ENCODE measurements at places on chromosomes 6 and 20.

- DNase-seq: no peak
Observed at GRCh38 chr20:35653430-35653734, 11.3 kb downstream of the CPNE1 start.

DNA sequence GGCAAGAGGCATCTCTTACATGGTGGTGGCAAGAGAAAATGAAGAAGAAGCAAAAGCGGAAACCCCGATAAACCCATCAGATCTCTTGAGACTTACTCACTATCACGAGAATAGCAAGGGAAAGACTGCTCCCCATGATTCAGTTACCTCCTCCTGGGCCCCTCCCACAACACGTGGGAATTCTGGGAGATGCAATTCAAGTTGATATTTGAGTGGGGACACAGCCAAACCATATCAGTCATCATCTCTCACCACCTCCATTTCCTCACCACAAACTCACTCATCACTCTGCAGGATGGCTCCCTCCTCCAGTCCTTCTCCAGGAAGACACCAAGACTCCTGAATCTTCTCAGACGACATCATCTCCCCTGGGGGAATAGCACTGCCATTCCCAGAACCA lies 25.8 kb upstream of the SLC16A10 start:
- no peak for DNase-seq

DNA sequence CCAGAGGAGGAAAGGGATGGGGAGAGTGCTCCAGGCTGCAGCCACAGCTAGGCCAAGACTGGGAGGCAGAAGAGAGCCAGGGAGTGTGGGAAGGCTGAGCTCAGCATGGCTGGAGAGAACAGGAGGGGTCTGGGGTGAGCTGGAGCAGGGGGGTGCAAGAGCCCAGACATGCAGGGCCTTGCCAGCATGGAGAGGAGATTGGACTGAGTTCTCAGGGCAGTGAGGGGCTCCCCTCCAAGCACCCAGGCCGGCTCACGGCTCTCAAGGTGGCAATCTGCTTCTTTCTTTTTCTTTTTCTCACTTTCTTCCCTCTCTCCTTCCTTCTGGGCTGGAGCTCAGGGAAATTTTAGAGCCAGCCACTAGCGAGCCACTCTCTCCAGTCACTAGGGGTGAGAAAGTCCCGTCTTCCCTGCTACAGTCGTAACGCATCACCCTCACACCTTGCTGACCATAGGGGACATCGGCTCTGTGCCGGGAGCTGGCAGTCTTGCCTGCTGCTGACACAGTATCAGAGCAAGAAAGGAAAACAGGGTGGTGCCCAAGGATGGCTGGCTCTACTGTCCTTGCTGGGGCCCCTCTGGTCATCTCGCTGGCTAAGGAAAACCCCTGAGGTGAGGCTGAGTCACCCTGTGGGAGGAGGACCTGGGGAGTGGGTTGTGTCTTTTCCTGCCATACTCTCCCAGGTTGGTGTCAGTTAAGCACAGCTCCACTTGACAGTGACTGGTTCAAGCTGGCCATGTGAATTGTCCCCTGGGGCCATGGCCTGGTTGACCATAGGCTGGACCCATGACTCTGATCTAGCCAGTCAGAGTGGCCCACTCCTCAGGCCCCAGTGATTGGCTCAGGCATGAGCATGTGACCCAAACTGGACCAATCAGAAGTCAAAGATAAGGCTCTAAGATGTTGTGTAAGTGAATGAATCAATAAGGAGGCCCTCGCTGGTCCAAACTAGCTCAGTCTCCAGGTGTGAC lies 135.1 kb upstream of the PMEPA1 start:
- no peak for DNase-seq

- DNase-seq: no peak
Observed at GRCh38 chr20:2303673-2304072, 7.9 kb downstream of the TGM3 start.

DNA sequence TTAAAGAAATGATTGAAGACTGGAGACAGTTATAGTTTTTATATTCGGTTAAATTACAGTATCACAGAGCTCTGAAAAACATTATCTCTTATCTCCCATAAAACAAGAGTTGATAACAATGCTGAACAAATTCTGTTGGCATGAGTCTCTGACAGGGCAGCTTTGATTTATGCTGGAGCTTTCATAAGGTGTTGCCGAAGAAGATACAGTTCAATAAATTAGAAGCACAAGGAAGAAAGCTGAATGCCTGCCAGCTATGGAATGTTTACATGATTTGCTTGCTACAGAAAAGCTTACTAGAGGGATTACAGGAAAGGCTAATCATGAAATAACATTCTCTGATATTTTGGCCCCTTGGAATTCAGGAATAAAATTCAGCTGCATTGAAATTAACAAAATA lies 431.9 kb upstream of the GJE1 start:
- DNase-seq: no peak

DNA sequence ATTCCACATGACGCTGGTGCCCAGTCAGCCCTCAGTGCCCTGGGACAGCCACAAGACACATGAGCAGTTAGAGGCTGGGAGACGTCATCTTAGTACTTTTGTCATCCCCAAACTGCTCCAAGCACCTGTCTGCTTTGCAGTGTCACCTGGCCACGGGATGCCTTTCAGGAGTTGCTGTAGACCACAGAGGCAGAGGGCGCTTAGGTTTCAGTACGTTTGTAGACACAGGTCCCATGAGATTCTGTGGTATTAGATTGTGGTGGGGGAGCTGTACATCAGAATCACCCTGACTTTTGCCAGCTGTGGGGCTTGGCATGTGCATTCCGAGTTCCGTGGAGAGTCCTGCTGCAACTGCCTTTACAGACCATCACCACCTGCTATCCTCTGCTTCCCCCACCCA lies 16.7 kb downstream of the MAVS start:
- no peak for DNase-seq

DNA sequence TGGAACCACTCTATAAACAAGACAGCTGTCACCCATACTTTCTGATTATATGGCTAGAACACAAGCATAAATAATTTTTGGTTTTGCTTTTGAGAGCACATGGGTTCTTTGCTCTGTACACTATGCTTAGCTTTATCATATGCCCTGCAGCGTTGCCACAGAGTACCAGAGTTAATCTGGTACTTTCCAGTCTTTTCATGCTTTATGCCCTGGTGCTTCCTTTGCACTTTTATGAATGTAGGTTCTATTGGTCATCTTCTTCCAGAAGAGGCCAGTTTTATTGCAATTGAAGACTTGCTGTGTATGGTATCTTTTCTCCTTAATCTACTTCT lies 20.8 kb downstream of the SHLD1 start:
- peak; percentile 84 for DNase-seq

DNA sequence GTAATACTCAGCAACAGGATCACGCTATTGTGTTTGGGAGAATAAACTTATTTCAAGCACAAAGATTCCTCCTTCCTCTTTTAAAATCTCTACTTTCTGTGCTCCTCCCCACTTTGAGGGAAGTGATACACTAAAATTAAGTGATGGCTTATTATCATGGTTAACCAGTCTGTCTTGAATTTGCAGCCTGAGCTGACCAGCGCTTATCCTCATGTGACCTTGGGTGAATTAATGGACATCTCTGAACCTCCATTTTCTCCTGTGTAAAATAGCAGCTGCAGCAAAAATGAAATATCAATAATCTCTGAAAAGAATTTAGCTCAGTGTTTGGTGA lies 222.6 kb downstream of the BCAS1 start:
- DNase-seq: no peak

DNA sequence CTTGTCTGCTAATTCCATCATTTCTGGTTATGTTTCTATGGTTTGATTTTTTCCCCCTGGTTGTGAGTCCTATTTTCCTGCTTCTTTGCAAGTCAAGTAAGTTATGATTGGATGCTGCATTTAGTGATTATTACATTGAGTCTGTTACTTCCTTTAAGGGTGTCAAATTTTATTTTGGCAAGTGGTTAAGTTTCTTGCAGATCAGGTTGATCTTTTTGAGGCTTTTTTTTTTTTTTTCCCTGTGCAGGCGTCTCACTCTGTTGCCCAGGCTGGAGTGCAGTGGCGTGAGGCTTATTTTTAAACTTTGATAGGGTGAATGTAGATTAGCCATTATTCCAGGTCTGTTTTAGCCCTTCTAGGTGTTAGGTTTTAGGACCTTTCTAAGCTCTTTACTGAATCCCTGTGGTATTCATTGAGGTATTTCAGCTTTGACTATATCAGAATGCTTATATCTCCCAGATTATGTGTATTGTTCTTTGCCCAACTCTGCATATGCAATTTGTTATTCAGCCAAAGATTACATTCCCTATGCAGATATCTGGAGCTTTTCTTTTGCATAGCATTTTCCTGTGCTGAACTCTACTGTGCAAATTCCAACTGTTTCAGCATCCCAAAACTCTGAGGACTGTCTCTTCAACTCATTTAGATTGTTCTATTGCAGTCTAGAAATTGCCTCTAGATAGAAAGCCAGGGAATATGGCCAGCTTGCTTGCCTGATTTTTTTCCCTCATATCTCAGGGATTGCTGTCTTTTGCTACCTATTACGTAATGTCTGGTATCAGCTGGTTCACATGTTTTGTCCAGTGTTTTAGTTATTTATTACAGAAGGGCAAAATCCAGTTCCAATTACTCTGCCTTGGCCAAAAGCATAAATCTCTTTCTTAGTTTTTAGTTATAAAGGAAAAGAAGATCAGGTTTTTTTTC lies 113.3 kb downstream of the AFG1L start:
- no peak for DNase-seq

DNA sequence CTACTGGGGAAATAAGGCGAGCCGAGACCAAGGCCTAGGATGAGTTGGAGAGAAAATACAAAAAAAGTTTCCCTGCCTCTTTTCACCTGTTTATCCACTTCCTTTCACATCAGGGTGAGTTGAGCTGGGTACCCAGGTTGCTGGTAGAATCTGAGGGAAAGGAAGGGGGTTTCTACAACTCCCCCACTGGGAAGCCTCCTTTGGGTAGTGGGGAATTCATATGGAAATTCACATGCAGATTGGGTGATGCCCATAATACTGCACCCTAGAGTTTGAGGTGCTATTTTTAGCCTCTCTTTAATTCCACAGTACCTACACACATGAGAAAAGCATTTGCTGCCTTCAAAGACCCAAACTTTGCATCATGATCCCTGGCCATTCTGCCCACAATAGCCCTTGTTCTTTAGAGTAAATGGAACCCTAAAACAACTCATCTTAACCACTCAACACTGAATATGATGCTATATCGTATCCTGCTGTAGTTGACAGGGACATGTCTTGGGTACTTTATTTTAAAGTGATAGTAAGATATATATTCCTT lies 2.7 kb downstream of the OSTM1 start:
- DNase-seq: no peak

All from MM.1S (cell line).